ENCODE measurements at places on chromosomes 13 and 19.

- no peak for DNase-seq
Measured at GRCh38 chr19:6427131-6427530, 2.5 kb upstream of the KHSRP start.

- DNase-seq = no peak
Measured at GRCh38 chr13:100674572-100674871, at the start of gene TMTC4. TSS of gene TMTC4 (minus strand) at chr13:100674795. CDS start at chr13:100670362, 4,433 bp downstream.

GRCh38 chr19:40621966-40622772, 21.0 kb downstream of the LTBP4 start:
- DNase-seq = no peak

- no peak for DNase-seq
Measured at GRCh38 chr19:18636969-18637629, at the start of gene KLHL26. TSS of gene KLHL26 (plus strand) at chr19:18637028. CDS start at chr19:18637055, 27 bp downstream.

- peak; percentile 49 for DNase-seq
Measured at GRCh38 chr19:10334588-10335351, 1.4 kb upstream of the RAVER1 start.

- DNase-seq = no peak
Measured at GRCh38 chr13:43414111-43414510, 372.7 kb downstream of the ENOX1 start.

DNA sequence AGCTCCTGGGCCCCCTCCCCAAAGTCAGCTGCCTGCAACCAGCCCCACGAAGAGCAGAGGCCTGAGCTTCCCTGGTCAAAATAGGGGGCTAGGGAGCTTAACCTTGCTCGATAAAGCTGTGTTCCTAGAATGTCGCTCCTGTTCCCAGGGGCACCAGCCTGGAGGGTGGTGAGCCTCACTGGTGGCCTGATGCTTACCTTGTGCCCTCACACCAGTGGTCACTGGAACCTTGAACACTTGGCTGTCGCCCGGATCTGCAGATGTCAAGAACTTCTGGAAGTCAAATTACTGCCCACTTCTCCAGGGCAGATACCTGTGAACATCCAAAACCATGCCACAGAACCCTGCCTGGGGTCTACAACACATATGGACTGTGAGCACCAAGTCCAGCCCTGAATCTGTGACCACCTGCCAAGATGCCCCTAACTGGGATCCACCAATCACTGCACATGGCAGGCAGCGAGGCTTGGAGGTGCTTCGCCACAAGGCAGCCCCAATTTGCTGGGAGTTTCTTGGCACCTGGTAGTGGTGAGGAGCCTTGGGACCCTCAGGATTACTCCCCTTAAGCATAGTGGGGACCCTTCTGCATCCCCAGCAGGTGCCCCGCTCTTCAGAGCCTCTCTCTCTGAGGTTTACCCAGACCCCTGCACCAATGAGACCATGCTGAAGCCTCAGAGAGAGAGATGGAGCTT, 4.7 kb upstream of the CEACAM5 start:
- peak; percentile 3 for DNase-seq

Data from activated naive CD4-positive, alpha-beta T cell treated with anti-CD3 and anti-CD28 coated beads, Interleukin-2, amount 50 U/mL, for 16 hours (primary cell).